ENCODE measurements at places on chromosomes 11 and 22.

- peak; percentile 25 for DNase-seq
Measured at GRCh38 chr11:126194121-126194543, 17.3 kb downstream of the RPUSD4 start.

- peak; percentile 25 for DNase-seq
Measured at GRCh38 chr22:28175730-28176492, 256.9 kb upstream of the PITPNB start.

GRCh38 chr11:132539590-132540368 lies 992.5 kb downstream of the OPCML start:
- no peak for DNase-seq

GRCh38 chr11:28017816-28018215 lies 90.1 kb downstream of the KIF18A start:
- DNase-seq: peak; percentile 64

GRCh38 chr11:17563231-17563646 lies 16.2 kb downstream of the OTOG start:
- DNase-seq: no peak

DNA sequence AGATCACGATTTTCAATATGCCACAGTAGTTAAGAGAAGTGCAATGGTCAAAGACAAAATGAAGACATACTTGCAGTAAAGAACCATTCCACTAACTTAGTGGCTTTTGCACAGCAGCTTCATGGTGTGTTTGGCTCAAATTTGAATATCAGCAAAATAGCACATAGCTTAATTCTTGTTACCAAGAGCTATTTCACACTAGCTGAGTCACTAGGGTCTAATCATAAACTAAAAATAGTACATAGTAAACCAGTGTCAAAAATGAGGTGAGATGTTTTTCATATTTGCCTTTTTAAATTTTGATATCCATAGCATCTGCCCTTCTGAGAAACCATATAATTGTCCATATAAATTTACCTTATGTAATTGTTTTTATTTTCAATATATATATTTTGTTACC lies 325.0 kb upstream of the LUZP2 start:
- DNase-seq: peak; percentile 0

DNA sequence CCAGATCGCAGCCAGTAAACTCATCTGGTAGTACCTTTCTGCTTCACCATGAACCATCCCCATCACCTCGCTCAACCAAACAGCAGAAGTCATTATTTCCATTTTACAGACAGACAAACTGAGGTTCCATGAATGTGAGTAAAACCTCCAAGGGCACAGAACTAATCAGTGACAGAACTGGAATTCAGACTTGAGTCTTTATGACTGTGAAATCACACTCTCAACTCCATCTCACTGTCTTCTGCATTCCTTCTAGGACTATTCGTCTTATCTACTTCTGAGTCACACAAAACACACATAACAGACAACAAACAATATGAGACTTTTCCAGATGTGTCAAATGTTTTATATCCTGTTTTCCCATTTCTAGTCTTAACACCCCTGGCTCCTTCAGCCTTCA lies 9.3 kb upstream of the NUP50 start:
- DNase-seq: peak; percentile 11

DNA sequence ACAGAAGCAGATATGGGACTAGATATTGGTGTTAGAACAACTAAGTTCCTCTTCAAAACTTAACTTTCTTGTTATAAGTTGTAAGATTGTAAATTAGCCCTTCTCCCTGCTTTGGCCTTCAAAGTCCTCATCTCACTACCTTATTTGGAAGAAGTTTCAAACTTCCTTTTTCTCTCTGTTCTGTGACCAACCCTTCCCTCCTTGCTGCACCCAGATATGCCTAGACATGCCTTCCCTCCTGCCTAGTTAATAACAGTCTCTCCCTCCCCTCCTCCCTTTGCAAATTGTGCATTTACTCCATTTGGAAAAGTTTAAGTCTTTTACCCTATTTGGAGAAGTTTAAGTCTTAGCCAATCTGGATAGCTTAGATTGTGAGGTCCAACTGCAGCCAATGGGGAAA lies 4.9 kb downstream of the OR52K2 start:
- no peak for DNase-seq

DNA sequence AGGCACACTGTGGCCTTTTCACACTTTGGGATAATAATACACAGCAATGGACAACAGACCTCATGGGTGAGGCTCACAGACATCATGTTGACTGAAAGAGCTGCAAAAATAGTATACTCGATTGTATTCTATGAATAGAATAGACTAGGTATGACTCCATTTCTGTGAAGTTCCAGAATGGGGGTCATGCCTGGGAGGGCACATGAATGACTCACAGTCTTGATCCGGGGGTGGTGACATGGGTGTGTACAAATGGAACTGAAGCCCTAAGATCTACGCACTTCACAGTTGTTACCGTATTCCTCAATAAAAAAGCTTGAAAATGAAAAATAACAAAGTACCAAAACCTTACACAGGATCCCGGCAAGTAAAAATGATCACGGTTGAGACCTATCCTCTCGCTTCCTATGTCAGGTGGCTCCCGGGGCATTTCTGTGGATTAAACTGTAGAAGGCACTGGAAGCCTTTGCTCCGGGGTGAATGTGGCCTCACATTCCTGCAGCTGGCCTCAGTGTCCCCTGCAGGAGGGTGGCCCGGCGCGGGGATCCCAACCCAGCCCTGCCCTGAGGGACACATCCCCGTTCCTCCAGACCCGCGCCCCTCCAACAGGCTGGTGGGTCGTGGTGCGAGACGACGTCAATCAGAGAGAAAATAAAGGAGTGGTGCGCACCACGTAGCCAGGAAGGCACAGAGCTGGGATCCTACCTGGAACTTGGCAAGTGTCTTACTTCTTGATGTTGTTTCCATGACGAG lies 75.9 kb downstream of the NECTIN1 start:
- no peak for DNase-seq

DNA sequence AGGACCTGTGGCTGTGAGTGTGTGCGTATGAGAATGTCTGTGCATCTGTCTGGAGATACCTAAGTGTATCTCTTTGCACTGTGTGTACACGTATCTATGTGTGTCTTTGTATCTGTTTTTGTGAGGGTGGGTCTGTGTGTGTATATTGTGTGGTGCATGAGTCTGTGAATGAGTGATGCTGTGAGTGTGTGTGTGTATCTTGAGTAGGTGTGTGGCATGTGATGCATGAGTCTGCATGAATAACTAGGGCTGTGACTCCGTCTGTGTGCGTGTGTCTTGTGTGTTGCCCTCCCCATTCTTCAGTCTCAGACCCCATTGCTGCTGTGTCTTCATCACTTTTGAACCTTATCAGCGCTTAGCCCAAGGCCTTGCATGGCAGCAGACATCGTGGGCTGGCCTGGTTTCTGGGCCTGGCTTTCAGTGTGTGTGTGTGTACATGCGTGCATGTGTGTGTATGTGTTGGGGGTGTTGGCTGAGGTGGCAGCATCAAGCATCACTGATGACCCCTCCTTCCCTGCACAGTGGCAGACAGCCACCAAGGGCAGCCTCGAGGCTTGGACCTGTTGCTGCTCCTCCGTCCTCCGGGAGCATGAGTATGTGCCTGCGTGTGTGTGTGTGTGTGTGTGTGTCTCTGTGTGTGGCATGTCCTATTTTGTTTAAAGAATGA lies 1.4 kb downstream of the SGSM1 start:
- DNase-seq: peak; percentile 1

DNA sequence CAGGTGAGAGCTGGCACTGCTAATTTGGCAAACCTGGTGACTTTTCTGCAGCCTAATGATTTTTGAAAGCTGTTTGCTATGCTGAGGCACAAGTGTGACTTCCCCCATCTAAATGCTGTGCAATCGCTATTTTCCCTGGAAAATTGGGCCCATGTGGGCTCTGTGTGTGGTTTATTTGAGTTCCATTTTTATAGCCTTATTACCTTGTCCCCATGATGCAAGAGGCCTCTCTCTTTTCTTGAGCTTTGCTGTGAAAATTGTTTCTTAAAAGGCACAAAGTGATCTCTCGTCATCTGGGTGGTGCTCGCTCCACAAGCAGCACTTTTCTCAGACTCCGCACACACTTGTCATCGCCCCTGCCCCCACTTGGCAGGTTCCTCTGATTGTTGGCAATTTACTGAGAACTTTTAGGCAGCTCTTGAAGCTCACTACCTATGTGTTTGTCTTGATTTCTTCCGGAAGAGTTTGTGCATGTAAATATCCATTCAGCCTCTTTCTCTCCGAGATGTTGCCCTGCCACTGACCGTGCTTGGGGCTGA lies 24.9 kb downstream of the BMAL1 start:
- no peak for DNase-seq

DNA sequence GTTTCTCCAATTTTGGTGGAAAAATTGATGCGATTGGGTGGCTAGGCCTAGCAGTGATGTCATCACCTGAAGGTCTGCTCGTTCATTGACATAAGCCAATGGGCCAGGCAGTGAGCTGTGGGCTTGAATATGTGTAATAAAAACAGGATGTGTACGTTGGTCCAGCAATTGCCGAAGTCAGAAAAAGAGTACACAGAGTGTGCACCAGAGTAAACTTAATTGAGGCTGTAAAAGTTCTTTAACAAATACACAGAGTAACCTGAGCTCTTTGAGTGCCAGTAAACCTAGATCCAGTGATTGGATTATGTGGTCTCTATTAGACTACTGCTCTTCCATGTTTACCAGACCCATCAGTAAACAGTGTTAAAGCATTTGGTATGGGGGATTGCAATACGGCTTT lies 13.0 kb upstream of the GLYATL1 start:
- peak; percentile 24 for DNase-seq

- no peak for DNase-seq
Measured at GRCh38 chr11:122717264-122717867, 61.8 kb downstream of the UBASH3B start.

DNA sequence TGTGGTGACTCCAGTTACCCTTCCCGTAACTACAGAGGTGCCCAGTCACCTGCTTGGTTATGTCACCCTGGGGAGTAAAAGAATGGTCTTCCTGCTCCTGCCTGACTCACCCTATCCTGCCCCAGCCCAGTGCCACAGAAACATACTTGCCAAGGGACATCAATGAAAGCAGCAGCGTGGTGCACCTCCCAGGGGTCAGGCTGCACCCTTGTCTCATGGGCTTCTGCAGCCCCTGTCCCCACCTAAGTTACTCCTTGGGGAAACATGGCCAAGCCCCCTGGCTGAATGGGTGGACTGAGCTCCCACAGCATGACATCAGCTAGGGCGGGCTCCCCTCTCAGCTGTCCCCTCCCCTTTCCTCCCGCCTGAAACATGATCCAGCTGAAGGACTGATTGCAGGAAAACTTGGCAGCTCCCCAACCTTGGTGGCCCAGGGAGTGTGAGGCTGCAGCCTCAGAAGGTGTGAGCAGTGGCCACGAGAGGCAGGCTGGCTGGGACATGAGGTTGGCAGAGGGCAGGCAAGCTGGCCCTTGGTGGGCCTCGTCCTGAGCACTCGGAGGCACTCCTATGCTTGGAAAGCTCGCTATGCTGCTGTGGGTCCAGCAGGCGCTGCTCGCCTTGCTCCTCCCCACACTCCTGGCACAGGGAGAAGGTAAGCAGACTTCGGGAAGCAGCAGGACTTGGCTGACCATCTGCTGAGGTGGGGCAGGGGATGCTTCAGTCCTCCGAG lies at the start of gene HTR3A:
Gene HTR3A, plus strand, starts transcription at position 368 of the 730 bp plus-strand sequence. Its CDS starts 218 bp downstream, at position 586.
- DNase-seq: no peak

DNA sequence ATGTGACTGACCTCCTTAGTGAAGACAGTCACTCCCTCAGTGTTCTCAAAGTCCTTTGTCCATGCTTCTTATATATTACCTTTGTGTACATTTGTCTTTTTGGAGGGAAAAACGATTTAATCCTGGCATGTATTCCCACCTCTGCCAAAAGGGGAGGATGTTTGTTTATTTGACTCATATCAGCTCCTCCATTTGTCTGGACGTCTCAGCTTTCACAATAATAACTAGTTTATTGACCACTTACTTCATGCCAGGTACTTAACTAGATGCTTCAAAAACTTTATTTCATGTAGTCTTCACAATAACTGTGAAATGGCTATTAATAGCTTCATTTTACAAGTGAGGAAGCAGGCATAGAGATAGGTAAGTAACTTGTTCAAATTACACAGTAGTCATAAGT lies 5.3 kb downstream of the TBCEL start:
- no peak for DNase-seq

DNA sequence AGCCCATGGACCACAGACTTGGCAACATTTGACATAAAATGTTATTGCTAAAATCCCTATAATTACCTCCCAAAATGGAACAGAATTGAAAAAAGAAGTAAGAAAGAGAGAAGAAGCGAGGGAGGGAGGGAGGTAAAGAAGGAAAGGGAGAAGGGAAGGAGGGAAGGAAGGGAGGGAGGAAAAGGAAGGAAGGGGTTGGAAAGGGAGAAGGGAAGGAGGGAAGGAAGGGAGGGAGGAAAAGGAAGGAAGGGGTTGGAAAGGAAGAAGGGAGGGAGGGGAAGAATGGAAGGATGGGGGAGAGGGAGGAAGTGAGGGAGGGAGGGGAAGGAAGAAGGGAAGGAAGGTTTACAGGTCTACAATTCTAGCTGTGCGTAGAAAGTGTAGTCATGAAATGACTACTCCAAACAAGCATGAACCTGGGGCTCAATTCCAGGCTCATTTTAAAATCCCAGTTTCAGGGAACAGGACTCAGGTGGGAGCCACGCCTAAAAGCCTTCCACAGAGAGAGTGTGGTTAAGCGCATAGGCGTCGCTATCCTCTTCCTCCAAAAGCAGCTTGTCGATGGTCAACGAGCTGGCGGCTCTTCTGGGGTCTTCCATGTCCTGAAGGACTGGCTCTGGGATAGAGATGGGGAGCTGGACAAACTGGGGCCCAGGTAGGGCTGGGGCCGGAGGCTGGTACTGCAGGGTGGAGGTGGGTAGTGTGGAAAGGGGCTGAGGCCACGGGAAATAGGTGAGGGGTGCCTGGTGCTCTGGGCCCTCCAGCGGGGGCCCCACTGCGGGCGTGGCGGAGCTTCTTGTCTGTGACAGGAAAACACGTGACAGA lies 25.1 kb downstream of the POU2AF1 start:
- no peak for DNase-seq

DNA sequence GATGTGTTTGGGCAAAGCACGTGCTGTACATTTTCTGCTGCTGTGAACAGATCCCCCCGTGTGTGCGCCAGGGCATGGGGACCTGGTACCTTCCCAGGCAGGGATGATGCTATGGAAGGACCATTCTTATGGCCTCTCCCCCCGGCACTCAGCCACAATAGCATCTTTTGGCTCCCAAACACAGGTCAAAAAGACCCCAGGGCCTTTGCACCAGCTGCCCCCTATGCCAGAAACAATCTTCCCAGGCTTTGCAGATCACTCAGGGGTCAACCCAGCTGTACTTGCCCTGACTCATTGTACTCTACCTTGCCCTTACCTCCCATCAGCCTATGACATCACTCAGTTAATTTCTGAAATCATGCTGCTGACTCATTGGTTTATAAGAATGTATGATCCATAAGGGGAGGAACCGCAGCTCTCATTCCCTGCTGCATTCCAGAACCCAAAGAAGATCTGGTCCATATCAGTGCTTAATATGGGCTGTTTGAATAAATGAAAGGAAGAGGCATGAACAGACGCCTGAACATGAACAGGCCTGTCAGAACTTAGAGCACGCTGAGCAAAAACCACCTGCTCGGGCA lies 100.7 kb downstream of the CELSR1 start:
- peak; percentile 78 for DNase-seq

GRCh38 chr11:19713196-19714021 lies 772 bp downstream of the NAV2 start:
- no peak for DNase-seq

GRCh38 chr11:92511522-92512203 lies 287.0 kb downstream of the FAT3 start:
- no peak for DNase-seq
